CD4-positive, alpha-beta T cell treated with Interleukin-15 for 1 hour (primary cell): ENCODE measurements at places on chromosomes 13 and 19.

DNA sequence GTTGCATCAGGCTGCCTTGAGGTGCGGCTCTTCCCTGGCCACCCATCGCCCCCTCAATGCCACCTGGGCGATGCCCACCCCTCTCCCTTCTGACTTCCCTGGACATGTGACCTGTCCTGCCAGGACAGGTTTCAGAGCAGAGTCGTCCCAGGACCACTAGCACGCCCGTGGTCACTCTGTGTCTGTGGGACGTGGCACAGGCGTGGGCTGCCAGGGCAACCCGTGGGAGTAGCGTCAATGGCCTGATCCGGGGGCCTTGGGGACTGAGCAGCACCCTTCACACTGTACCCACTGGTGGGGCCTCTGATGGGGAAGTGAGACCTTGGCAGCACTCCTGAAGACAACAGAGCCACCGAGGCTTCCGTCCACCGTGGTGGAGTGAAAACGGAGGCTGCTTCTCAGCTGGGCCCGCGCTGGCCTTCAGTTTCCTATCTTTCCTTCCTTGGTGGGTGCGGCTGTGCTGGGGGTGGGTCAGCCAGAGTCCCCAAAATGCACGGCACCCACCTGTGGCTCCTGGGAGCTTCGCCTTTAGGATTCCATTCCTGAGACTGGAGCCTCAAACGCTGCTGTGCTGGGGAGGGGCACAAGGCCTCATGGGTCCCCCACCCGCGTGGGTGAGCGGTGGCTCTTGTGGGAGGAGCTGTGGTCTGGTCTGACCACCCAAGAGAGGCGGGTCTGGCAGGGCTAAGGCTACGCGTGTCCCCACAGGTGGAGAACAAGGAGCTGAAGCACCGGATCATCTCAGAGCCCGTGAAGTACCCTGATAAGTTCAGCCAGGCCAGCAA, 26.7 kb upstream of the TMEM255B start:
- DNase-seq, result no peak

DNA sequence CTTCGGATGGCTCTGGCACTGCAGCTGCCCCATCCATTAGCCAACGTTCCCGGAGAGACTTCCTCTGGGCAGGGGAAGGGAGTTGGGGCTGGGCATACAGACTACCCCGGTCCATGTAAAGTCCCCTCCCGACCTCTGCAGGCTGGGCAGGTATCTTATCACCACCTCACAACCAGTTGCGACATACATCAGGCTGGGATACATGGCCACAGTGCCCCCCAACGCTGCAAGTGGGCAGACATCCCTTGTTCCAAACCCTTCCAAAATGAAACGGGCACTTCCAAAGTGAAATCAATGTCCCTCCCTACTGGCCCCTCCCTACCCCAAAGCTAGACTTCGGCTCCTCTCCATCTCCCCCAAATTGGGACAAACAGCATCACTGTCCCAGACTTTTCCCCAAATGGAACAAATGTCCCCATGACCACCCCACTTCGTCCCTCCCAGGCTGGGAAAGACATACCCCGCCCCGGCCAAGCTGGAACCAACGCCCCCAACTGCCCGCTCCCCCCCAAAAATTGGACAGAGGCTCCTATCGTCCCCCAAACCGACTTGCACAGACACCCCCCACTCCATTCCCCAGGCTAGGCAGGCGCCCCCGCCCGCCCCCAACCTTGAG, 5.0 kb downstream of the PALM3 start:
- DNase-seq, result no peak

- DNase-seq, result no peak
Measured at GRCh38 chr19:10984166-10984735, 23.4 kb downstream of the SMARCA4 start.

GRCh38 chr13:65943708-65944107, 1286.4 kb downstream of the PCDH9 start:
- no peak for DNase-seq

- DNase-seq, result no peak
Measured at GRCh38 chr13:102793611-102794355, 5.0 kb downstream of the POGLUT2 start.

DNA sequence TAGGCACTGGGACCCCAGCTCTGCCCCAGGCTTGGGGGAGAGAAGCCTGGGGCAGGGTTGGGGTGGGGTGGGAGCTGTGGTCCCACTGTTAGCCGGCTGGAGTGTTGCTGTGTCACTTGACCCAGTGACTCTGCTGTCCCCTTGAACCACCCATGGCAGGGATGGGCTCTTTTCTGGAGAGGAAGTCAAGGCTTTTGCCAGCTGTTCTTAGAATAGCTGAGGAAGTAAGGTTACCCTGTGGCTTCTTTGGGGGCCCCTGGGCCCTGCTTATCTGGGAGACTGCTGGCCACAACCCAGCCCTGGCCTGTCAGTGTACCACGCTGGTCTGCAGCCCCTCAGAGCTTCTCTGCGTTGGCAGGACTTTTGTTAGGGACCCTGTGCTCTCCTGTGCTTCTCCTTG, 9.1 kb downstream of the PNPLA6 start:
- DNase-seq, result peak; percentile 64

- no peak for DNase-seq
Measured at GRCh38 chr19:50739914-50740426, 16.8 kb downstream of the CLEC11A start.

GRCh38 chr13:24692561-24692960, 12.4 kb downstream of the ATP12A start:
- no peak for DNase-seq

DNA sequence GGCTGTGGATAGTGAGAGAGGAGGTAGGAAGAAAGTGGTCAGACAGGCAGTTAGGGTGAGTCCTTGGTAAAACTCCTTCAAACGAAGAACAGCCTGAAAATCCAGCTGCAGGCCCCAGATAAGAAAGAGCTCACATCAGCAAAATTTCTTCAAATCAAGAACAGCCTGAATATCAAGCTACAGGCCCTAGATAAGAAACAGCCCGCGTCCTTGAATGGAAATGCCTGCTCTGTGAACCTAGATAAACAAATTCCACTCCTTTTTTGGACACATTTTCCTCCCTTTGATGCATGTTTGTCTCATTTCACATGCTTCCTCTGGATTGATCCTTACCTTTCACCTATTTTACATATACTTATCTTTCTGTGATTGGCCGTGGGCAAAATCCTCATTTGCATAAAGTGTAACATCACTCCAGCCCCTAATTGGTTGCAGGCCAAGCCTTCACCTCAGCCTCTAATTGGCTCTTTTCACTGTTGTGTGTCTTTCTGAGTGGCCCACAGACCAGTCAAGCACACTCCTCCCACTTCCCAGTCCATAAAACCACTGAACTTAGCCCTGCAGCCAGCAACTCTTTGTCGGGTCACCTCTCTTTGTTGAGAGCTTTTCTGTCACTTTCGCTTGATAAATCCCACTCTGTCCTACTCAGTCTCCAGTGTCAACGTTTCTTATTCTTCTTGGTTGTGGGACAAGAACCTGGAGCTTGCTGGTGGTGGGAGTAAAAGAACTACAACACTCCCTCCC, 6.0 kb upstream of the SULT2A1 start:
- DNase-seq, result no peak

DNA sequence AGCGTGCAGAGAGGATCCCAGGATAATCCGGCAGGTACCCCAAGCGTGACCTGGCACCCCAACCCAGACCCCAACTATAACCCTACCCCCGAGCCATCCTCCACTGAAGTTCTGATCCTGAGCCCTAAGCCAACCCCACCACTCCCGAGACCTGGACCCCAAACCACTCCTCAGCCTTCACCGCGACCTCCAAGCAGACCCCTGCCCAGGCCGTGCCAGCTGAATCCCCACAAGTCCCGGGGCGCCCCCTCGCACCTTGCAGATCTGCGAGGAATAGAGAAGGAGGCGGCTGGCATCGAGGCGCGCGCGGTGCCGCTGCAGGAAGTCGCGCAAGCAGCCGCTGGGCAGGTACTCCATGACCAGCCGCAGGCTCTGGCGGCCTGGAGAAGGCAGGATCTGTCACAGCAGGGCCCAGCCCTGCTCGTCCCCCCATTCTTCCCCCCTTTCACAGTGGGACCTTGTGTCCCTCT, 10.1 kb upstream of the INSL3 start:
- DNase-seq, result no peak

GRCh38 chr19:51809787-51810186, 14.8 kb downstream of the FPR3 start:
- DNase-seq, result no peak

GRCh38 chr13:113942591-113943103, 31.2 kb downstream of the C13orf46 start:
- DNase-seq, result no peak

GRCh38 chr13:67509018-67509417, 278.9 kb upstream of the PCDH9 start:
- no peak for DNase-seq

DNA sequence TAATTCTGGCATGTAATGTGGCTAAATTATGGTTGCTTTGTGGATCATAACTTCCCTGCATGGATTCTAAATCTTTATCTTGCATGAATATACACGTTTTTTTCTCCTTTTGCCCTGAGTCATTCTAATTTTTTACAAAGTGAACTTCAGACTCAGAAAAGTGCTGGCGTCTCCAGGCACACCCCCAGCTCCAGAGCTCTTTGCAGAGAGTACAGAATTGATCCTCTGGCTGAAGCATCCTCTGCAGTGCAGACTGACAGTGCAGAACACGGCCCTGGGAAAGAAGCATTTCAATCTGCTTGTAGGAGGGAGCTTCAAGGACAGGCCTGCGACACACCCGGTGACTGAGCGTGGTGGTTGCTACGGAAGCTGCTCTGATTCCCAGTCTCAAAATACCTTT, 228.1 kb downstream of the FGF9 start:
- no peak for DNase-seq

DNA sequence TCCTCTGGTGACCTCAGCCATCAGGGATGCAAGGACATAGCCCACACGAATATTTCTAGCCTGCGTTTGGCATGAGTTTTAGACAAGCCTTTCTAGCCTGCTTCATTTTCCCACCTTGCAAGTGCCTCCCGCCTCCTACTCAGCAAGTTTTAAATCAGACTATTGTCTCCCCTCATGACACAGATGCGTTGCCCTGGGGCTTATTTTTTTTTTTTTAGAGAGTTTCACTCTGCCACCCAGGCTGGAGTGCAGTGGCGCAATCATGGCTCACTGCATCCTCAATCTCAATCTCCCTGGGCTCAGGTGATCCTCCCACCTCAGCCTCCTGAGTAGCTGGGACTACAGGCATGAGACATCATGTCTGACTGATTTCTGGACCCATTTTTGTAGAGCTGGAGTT, 14.6 kb downstream of the GJB2 start:
- DNase-seq, result no peak

GRCh38 chr19:1274852-1275259, 474 bp upstream of the FAM174C start:
- DNase-seq, result no peak

DNA sequence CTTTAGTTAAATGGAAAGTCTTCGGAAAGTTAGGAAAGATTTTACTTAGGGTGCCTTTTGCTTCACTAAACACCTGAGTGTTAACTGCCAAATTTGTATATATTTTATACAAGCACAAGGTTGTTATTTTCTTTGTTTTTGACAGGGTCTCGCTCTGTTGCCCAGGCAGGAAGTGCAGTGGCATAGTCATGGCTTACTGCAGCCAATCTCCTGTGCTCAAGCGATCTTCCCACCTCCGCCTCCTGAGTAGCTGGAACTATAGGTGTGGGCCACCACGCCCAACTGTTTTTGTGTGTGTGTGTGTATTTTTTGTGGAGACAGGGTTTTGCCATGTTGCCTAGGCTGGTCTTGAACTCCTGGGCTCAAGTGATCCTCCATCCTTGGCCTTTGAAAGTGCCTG, 16.2 kb downstream of the KCTD4 start:
- DNase-seq, result no peak

DNA sequence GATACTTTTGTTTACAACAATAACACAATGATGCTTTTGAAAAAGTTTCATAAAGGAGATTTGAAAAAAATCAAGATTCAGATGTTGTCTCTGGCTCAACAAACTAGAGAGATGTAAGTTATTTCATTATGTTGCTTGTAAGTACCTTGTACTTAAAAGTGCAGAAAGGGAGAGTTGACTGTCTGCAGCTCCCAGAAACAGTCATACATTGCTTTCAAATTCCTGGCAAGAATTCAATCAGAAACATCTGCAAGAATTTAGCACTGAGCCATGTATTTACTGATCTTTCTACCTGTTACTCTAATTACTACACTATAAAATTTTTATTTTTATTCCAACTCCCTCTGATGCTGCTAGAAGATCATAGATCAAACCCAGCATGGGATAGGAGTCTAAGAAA, 1261.3 kb upstream of the SPRY2 start:
- DNase-seq, result no peak

- no peak for DNase-seq
Measured at GRCh38 chr13:104534847-104535246, 1468.6 kb upstream of the SLC10A2 start.

DNA sequence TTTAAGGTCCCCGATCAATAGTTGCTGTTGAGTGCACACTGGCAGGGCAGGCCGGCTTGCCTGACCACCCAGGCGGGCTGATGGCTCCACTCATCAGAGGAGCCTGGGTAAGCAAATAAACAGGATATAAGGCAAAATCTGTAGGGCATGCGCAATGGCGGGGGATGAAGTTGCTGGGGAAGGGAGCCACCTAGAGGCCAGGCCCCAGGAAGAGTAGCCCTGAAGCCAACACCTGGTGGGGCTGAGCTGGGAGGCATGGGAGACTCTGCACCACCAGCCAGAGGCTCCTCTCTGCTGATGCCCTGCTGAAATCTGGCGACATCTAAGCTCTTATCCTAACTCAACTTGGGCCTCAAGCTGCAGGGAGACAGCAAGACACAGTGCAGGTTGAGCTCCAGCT, 324.3 kb downstream of the ZNF536 start:
- no peak for DNase-seq

DNA sequence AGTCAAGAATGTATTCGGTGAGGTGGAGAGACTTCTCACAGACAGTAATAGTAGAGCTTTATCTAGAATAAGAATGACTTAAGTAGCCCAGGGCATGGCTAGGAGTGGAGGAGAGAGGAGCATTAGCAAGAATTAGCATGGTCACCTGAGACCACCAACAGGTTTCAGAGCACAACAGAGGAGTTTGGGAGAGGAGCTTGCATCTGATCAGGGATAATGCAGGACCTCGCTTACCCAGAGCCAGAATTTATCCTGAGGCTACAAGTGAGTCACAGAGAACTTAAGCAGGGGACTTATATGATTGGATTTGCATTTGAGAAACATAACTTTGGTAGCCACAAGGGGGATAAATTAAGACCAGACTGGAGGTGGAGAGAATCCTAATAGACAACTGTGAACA, 102.1 kb upstream of the FNDC3A start:
- DNase-seq, result no peak

- no peak for DNase-seq
Measured at GRCh38 chr13:76871432-76871831, 14.8 kb downstream of the KCTD12 start.
